ENCODE measurements at places on chromosomes 7 and 10.

DNA sequence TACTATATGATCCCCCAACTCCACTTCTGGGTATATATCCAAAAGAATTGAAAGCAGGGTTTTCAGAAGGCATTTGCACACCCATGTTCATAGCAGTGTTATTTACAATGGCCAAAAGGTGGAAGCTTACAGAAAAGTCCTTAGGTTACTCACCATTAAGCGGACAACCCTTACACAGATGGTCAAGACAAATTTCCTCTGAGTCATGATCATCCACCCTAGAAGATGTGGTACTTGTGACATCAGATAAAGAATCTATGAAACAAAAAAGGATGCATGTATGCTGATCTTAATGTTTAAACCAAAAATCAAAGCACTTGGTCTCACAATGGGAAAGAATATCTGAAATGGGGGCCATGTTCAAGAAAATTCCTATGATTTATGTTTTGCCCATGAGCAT lies 31.1 kb downstream of the ZC3HAV1 start:
- DNase-seq: no peak

GRCh38 chr10:100745882-100746783 lies 751 bp downstream of the PAX2 start:
- no peak for DNase-seq

- DNase-seq: no peak
Observed at GRCh38 chr7:41688012-41688625, 14.8 kb downstream of the INHBA start.

DNA sequence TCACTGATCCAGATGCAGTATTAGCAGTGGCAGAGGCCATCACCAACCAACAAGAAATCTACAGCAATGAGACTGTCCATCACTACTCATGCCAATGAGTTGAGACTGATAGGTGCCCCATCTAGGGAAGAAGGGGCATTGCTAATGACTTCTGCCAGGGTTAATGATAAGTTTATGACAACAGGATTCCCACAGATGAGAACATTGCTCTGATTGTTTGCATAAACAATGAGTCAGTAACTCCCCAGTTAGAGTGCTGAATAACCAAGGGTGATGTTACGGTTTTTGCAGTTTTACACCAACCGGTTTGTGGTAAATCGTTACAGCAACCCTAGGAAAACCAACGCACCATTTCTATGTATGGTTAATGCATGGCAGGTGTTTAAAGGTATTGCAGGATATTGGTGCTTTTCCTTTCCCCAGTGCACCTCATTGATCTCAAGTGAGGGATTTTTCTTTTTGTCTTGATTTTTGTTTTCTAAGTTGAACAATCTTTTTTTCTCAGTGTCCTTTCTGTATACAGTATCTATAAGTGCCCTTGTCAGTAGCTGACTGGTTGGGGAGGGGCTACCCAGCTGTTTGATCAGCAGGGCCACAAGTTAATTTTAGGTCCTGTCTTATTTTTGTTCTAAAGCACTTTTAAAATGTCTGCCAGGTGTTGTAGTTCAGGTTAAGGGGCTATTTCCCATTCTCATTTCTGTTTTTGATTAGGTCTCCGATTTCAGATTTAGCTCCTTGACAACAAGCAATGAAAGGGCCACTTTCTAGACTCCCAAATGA lies 3.9 kb upstream of the CSGALNACT2 start:
- no peak for DNase-seq

DNA sequence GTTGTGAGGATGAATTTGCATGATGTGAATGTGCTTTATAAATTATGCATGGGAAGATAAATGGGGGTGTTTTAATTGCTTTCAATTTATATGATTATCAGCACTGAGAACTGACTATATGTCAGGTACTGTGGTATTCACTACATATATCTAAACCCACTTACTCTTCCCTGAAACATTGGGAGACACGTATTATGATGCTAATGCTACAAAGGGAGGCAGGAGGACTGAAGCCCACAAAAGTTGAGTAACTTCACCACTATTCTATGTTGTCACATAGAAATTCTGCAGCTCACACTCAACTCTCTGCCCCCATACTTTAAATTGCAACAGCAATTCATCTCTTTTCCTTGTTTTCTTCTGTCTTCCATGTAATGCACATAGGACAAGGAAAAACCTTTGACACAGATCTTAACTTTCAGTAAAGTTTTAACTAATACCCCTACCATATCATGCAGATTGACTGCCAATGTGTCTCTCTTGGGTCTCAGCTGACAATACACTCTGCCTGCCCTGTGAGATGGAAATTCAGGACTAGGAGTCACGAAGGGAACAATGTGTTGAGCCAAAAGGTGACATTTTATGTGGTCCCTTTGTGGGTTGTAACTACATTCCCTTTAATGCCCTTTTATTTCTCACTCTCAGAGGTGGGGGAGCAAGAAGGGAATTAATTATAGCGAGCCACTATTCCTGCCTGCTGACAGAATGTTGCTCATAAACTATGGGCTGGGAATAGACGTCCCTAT lies 691.0 kb upstream of the SORCS1 start:
- DNase-seq: no peak

- no peak for DNase-seq
Observed at GRCh38 chr7:36971515-36972139, 247.3 kb upstream of the AOAH start.

DNA sequence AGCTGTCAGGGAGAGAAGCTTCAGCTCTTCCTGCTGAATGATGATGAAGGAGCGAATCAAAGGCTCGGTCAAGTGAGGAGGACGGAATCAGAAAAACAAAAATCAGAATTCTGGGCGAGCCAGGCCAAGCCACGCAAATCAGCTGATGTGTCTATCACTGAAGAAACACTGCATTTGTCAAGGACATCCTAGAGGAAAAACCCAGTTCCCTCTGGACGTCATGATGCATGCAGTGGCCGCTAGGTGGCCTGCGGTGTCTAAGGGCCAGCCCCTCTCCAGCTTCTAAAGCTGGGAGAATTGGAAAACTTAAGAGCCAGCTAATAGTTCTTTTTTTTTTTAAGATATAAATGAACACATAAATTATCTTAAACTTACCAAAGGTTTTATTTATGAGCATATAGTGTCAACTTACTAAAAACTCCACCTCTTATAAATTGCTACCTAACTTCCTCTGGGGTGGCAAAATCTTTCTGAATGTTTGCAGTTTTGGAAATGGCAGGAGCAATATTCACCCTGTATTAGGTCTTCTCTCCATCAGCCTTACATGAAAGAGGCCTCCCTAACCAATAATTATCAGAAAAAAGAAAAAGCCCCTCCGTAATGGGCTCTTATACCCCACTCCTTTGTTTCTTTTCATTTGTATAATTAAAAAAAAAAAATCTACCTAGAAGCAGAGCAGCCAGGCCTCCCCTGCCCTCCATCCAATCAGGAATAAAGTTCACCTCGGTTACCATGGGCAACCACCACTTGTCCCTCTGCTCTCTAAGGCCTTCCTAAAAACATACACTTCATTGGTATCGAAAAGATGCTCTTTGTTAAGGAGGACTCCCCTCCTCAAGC lies 186.8 kb downstream of the USP6NL start:
- DNase-seq: peak; percentile 1

- DNase-seq: no peak
Observed at GRCh38 chr10:62852961-62853702, 37.0 kb upstream of the EGR2 start.

- no peak for DNase-seq
Observed at GRCh38 chr10:56551037-56551436, 190.0 kb upstream of the ZWINT start.

DNA sequence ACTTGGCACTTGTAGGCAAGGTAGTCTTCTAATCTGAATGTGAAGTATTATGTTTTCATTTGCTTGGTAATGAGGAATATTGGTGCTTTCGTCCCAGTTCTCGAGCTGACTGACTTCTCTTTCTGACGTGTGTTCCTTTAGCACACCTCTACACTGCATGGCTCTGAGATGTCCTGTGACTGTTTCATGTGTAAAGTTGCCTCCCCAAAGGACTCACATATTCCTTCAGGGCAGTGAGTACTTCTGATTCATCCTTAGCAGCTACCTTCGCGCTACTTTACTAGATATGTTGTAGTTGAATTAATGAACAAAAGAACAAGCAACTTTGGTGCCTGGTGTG lies 113.7 kb downstream of the EGFR start:
- no peak for DNase-seq

DNA sequence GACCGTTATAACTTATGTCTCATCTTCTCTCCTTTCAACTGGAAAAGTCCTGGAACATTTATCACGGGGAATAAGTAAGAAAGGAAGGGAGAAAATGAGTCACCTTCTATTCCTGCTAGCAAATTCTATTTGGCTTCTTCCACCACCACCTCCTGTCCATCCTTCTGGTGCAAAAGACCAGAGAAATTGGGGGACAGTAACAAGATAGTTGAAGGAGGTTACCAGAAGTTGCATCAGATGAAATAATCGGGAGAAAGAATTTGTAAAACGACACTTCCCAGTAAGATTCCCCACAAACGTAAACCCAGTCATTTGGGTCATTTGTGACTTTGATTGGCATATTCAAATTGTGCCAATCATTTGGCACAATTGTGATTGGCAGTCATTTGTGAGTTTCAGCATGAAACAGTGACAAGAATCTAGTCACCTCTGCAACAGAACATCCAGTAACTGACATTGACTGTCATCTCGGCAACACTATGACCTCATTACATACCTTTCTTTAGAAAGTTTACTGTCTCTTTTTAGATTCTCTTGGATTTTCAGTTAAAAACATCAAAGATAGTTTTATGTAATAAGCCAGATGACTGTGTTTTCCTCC lies 51.3 kb upstream of the PIK3CG start:
- no peak for DNase-seq

- no peak for DNase-seq
Observed at GRCh38 chr7:137715533-137715932, 131.2 kb downstream of the DGKI start.

- DNase-seq: no peak
Observed at GRCh38 chr7:64887756-64888508, 15.1 kb upstream of the ZNF273 start.

DNA sequence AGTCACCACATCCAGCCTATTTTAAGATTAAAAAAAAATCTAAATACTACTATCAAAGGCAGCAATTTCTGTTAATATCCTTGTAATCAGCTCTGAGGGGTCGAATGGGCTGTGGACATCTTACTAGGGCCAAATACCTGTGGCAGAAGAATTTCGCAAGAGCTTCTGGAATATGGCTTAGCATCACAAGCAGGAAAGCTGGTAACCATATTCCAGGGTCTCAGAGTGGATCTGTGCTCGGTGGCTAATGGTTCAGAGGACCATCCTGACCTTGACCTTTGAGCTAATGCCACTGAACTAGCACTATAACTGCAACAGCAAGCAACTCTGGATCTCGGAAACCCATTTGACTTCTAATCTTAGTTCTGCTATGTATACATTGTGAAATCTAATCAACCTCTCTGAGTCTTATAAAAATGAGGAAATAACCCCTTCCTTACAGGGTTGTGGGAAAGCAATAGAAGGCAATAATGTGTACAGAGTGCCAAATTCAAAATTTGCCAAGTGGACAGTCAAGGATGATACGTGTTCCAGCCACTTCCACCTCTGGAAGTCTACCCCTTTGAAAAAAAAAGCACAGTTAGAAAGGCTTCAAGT lies 65.5 kb downstream of the CYP26A1 start:
- no peak for DNase-seq

- DNase-seq: no peak
Observed at GRCh38 chr7:110521357-110521911, 569.5 kb upstream of the LRRN3 start.

GRCh38 chr7:21407796-21408480 lies 19.9 kb upstream of the SP4 start:
- no peak for DNase-seq

GRCh38 chr7:28802450-28802849 lies 155.7 kb downstream of the TRIL start:
- peak; percentile 8 for DNase-seq

Data from amniotic stem cell (primary cell).